NB4 (cell line): ENCODE measurements at places on chromosomes 2 and 18.

DNA sequence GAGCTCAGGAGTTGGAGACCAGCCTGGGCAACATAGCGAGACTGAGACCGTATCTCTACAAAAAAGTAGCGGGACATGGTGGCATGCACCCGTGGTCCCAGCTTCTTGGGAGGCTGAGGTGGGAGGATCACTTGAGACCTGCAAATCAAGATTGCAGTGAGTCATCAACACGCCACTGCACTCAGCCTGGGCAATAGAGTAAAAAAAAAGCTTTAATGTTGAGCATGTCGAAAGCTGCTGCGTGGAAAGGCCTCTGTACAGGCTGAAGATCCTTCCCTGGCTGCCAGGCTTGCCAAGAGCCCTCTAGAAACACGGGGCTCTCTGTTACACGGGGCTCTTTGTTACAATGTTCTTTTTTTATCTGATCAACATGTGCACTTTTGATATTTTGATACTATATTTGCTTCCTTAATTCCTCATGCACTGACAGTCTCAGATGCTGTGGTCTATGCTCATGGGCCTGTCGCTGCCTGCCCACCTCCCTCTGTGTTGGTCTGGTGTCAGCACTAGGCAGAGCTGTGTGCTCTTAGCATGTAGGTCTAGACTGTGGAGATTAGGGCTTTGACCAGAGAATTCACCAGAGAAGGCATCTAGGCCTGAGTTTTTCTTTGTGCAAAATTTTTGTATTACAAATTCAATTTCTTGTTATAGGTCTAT is 18.7 kb downstream of the CLK1 start:
- DNase-seq, result peak; percentile 32

DNA sequence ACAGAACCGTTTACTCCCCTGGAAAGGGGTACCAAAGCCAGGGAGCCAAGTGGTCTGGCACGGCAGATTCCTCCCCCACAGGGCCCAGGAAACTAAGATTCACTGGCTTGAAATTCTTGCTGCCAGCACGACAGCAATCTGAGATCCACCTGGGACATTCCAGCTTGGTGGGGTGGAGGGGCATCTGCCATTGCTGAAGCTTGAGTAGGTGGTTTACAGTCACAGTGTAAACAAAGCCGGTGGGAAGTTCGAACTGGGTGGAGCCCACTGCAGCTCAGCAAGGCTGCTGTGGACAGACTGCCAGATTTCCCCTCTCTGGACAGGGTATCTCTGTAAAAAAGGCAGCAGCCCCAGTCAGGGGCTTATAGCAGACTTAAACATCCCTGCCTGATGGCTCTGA is 901.7 kb upstream of the LRRTM1 start:
- DNase-seq, result no peak

- no peak for DNase-seq
These were observed 60.8 kb downstream of the PHLPP1 start for GRCh38 chr18:62776024-62776570.

DNA sequence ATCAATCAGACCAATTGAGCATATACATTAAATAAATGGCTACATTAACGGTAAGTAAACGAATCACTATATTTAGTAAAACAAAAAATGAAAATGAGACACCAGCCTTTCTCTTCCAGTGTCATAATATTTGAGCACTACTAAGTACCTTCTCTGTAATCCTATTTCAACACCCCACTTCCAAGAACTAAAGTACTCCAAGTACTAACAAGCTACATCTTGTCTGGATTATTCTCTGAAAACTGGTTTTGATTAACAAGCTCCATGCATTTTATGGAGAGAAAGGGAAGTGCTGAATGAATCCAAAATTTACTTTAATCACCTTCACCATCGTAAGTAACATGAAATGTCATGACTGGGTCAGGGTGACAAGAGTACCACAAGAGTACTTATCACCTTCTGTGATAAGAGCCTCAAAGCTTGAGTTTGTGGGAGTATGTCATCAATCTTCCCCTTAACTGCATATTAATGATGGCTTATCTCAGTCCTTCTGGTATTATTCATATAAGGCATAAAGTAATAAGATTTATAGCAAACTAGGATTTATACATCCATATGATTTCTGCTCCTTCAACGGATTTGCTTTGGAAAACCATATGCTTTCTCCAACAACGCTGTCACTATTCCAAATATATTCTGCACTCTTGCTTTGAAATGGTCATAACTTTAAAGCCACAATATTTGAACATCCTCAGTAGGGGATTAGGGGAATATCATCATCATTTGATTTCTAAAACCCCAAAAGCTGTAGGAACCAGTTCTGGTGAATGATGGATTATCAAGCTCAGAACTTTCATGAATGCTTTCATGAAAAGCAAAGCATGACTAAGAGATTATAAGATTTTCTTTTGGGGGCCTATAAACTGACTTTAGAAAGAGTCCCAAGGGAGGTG is 127.0 kb downstream of the ANTXR1 start:
- DNase-seq, result no peak

- DNase-seq, result peak; percentile 36
These were observed 50.0 kb upstream of the MBOAT2 start for GRCh38 chr2:9053534-9053931.

GRCh38 chr18:59540346-59540745 is 156.9 kb downstream of the CCBE1 start:
- DNase-seq, result no peak

DNA sequence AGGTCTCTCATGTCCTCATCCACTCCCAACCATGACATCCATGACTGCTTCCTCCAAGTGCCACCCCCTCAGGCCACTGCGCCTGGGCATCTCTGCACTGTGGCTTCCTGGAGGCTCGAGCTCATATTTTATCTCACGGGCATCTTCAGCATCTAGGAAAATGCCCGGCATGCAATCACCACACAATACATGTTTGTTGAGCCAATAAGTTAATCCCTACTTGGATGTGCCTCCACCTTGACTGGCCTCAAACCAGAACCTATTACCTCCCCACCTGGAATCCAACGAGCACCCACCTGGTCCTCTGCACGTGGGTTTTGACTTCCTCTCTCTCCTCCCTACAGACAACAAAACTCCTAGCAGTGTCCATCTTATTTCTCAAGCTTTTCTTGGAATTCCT is 198.9 kb upstream of the REV1 start:
- no peak for DNase-seq

DNA sequence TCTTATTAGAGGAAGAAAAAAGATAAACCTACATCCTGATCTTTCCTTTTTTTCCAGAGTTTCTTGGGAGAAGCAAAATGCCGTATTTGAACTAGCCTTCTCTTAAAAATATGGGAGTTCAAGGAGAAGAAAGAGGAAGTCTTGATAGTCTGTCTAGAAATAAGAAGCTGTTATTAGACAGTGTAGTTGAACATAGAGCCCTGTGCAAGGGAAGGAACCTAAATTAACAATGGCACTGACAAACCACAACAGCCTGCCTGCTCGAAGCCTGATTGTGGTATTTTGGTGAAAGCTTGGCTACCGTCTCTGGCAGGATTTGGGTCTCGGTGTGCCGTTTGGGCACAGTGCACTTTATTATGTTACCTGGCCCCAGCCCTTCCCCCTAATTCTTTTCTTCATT is 17.1 kb downstream of the SMARCAL1 start:
- peak; percentile 17 for DNase-seq

DNA sequence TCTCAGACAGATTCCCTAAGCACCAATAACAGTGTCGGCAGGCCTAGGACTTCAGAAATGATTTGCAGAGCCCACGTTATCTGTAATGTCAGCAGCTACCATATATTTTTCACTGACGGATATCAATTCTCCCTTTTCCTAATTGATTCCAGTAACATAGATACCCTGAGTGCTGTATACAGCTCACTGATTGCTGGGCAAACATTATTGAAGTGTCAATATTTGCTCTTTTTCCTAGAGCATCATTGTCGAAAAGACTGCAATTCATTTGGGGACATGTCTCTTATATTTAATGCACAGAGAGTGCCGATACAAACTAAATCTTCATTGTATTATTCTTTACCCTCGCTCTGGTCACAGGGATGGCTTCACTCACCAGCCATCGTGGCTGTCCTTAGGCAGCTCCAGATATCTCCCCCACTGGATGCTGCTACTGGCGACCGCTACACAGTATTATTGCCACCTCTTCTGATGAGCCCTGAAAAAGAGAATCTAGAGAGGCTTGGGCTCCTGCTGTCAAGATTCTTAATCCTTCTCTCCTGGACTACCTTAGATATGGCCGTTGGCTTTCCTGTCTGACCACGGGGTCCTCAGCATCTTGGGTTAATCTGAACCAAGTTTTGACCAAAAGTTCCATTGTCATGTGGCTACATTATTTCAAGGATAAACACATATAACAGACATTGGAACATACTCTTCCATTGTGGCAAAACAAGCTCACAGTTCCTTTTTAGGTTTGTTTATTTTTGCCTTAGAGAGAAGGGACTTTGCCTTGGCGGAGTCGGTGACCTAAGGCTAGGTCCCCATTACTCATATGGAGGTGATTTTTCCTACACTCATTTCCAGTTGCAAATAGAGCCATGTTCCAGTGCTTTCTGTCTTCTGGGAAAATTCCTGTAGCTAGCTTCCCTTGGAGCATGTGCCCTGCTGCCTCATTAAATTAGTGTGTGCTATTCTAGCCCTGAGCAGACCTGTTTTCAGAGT is 105.4 kb downstream of the CPO start:
- DNase-seq, result no peak

DNA sequence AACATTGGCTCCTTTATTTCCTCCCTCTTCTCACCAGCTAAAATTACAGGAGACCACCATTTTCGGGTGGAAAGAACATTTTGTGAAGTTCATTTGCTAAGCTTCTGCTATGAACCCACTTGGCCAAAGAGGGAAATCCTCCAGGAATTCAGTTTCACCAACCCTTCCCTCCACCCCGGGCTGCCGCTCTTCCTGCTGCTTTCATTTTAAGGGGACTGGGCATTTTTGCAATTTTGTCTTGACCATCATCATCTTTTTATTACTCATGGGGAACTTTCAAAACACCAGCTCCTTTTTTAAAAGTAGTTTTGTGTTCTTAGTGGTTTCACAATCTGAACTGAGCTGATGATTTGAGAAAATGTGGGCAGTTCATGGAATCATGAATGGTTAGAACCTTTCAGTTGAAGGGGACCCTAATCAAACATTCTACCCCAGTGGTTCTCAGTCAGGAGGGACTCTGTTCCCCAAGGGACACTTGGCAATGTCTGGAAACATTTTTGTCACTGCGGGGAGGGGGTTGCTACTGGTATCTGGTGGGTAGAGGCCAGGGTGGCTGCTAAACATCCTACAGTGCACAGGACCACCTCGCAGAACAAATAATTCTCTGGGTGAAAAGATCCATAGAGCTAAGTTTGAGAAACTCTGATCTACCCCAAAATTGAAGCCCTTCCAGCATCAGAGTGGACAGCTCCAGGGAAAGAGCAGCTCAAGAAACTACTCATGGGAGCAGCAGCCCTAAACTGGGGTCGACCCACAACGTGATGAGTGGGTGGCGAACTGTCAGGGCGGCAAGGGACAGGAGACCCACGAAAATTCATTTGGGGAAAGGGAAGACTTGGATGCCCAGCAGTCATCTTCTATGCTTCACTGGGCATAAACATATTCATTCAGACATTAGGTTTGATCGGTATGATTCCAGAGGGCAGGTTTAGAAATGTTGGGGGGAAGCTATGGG is 92.9 kb downstream of the ACKR3 start:
- no peak for DNase-seq

GRCh38 chr18:23718243-23718720 is 29.0 kb downstream of the LAMA3 start:
- no peak for DNase-seq

DNA sequence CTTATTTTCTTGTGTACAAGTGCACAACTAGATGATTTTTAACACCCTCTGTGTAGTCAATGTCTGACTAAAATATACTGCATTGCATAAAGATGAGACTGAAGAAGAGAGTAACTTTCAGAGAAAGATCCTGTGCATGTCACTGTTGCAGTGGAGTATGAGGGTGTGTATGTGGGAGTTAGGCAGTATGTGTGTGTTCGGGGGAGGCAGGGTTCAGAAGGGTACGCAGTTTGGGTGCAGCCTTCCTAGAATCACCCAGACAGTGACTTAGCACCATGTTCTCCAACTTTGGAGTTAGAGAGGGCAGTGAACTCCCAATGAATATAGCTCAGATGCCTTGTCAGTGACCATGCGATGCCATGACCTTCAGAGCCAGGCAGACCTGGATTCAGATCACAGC is 84.6 kb downstream of the LRATD1 start:
- no peak for DNase-seq

DNA sequence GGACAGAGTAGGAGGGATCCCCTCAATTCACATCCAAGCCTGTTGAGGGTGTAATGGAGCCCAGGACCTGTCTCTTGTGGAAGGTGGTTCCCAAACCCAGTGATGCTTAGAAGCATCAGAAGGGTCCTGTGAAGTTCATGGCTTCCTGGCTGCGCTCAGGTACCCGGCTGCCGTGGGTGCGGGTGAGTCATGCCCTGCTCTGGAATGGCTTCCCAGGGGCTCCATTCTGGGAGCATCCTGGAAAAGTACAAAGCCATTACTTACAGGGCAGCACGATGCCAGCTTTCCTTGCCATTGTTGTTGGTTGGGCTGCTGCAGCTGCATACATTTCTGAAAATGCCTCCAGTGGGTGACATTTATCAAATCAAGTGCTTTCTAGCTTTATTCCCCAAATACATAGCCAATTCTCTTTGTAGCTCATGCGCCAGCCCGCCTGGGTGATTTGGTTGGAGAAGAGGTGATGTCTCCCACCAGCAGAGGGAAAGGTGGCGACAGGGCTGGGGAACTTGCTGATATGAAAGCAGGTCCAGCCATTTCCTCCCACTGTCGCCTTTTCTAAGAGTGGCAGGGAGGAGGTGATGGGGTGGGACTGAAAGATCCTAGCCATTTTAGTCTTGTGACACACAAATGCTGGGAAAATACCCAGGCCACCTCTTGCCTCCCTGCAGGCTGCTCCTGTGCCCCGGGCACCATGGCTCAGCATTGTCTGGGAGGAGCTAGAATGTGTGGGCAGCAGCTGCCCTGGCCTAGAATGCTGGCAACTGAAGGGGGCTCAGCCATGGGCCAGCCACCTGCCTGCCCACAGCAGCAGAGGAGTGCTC is 65.9 kb upstream of the HPCAL1 start:
- no peak for DNase-seq

GRCh38 chr18:27008575-27008974 is 143.1 kb upstream of the AQP4 start:
- no peak for DNase-seq

GRCh38 chr2:39780825-39781600 is 2.0 kb upstream of the THUMPD2 start:
- DNase-seq, result peak; percentile 69

GRCh38 chr18:22517356-22517755 is 99.6 kb upstream of the CTAGE1 start:
- no peak for DNase-seq
